Large intestine (tissue), 12 donors: ENCODE measurements at places on chromosomes 7 and 10.
A peak's percentile ranks its signal among the peaks of the same experiment; 100 is the strongest.

- no peak overlapping the region for H3K4me3 ChIP-seq
- H3K4me1 ChIP-seq: peaks cover 4% of the 10 kb centered on the region
- no peaks in the 10 kb centered on the region for H3K27me3 ChIP-seq
- DNase-seq: no peak
- H3K27ac ChIP-seq: no peak overlapping the region
These were observed 67.8 kb upstream of the TNRC18 start for GRCh38 chr7:5491251-5492019.

GRCh38 chr7:8201846-8202441 is 60.0 kb downstream of the ICA1 start:
- no peak for DNase-seq
- H3K27me3 ChIP-seq: no peaks in the 10 kb centered on the region
- no peak overlapping the region for H3K27ac ChIP-seq
- H3K4me1 ChIP-seq: no peaks in the 10 kb centered on the region
- H3K36me3 ChIP-seq: peaks cover 4% of the 10 kb centered on the region

DNA sequence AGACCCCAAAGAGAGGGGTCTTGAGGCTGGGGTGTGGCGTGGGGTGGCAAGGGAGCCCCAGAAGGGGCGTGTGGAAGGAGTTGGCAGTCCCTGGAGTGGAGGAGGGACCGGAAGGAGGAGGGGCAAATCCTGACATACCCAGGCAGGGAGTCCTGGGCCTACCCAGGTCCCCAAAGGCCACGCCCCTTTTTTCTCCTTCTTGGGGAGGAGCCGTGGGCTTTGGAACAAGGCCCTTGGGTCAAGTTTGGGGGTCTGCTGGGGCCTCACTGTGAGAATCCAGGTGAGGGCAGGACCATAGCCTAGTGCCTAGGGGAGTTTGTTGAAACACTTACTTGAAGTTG is 1.2 kb upstream of the SMARCD3 start:
- DNase-seq: no peak
- H3K4me1 ChIP-seq: peaks cover 48% of the 10 kb centered on the region
- H3K36me3 ChIP-seq: no peaks in the 10 kb centered on the region
- peak overlapping the region; percentile 53 for H3K4me3 ChIP-seq
- peaks cover 61% of the 10 kb centered on the region for H3K27me3 ChIP-seq
- H3K27ac ChIP-seq: peak overlapping the region; percentile 62

DNA sequence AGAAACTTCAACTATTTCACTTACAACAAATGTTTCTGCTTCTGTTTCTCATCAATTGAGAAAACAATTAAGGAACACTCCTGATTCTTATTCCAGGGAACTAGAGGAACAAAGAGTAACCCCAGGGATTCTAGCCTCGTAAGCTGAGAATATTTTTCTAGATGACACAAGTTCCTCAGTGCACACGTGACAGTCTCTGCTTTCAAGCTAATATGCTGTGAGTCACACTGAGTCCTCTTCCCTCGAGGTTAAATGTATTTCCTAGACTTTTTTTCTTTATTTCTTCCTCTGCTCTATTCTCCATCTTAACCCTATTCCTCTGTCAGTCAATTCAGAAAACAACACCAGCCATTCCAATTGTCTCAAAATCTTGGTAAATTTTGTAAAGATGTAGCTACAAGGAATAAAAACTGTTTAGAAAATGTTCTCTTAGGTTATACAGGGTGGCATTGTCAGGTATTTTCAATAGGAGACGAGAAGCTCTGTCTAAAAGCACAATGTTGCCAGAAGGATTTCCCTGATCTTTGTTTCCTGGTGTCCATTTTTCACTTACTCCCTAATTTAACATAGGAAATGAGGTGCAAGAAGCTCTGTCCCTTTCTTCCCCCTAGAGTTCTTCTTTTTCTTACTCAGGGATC is 5.8 kb upstream of the C1GALT1 start:
- H3K27me3 ChIP-seq: no peaks in the 10 kb centered on the region
- no peak overlapping the region for H3K4me3 ChIP-seq
- peak; percentile 79 for DNase-seq
- H3K4me1 ChIP-seq: peaks cover 16% of the 10 kb centered on the region
- H3K36me3 ChIP-seq: no peaks in the 10 kb centered on the region

DNA sequence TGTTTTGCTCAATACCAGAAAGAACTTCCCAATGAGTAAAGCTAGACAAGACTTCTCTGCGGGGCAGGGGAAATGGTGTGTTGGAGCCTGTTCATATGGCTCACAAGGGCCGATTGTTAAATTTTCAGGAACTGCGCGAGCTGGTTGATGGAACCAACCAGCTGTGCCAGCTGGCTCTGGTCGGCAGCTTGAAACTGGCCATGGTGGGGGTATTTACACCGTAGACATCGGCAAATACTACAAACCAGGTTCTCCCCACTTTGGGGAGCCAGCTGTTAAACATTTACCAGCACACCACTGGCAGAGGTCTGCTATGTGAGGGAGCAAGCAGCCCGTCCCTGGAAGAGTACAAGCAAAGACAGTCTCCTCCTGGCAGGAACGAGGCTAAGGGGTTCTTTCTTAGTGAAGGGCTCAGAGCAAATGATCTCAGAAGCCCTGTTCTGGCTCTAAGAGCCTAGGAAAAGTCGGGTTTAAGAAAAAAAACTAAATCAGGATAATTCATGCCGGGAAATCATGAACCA is 8.8 kb upstream of the ZMIZ1 start:
- H3K4me1 ChIP-seq: peaks cover 70% of the 10 kb centered on the region
- H3K36me3 ChIP-seq: no peaks in the 10 kb centered on the region
- H3K4me3 ChIP-seq: no peak overlapping the region
- peak overlapping the region; percentile 52 for H3K27ac ChIP-seq
- DNase-seq: no peak

DNA sequence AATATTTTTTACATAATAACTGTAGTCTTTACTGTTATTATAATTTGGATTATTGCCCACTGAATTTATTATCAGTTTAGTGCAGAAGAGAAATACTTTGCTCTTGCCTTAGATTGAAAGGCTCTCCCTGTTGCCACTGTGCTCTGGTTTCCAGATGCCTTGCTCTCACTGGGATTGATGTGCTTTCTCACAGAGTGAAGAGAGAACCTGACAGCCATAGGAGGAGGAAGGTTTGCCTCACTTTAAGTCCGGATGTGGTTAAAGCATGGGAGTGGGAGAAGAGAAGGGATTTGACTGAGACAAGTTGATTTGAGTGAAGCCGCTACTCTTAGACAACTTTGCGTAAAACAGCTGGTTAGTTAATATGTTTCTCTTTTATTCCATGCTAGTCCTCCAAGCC is 68.2 kb upstream of the RPA3 start:
- no peaks in the 10 kb centered on the region for H3K36me3 ChIP-seq
- no peaks in the 10 kb centered on the region for H3K27me3 ChIP-seq
- DNase-seq: no peak

- no peaks in the 10 kb centered on the region for H3K27me3 ChIP-seq
- H3K4me1 ChIP-seq: no peaks in the 10 kb centered on the region
- no peak overlapping the region for H3K4me3 ChIP-seq
- no peaks in the 10 kb centered on the region for H3K36me3 ChIP-seq
These were observed 131.9 kb downstream of the CDH23 start for GRCh38 chr10:71528371-71529206.

GRCh38 chr10:88952647-88953111 is at the start of gene ACTA2:
TSS of gene ACTA2 (minus strand) at chr10:88952773. CDS start at chr10:88948930, 3,843 bp downstream.
- H3K36me3 ChIP-seq: peaks cover 2% of the 10 kb centered on the region
- peak within 1 kb of the TSS; percentile 85 for H3K27ac ChIP-seq
- peak within 1 kb of the TSS; percentile 39 for H3K4me3 ChIP-seq
- DNase-seq: peak; percentile 52
- H3K4me1 ChIP-seq: no peaks in the 10 kb centered on the region

DNA sequence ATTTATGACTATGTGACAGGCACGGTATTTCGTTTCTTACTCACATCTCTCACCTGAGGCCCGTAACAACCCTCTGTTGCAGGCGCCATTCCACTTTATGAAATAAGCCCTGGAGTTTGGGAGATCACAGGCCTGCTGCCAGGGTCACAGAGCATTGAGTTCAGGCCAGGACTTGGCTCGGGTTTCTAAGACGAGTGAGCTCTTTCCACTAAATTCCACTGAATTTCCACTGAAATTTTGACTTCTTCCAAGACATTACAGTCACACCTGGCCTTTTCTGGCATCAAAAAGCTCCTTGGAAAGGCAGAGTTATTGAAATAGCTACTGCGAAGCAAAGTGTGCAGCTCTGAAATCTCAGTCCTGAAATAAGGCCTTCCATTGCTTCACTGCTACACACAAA is 282.8 kb upstream of the MGMT start:
- no peaks in the 10 kb centered on the region for H3K36me3 ChIP-seq
- no peak for DNase-seq
- no peak overlapping the region for H3K4me3 ChIP-seq
- no peaks in the 10 kb centered on the region for H3K4me1 ChIP-seq
